ENCODE measurements at places on chromosomes 13 and 19.

GRCh38 chr13:32257649-32258048 is 57.5 kb downstream of the ZAR1L start:
- no peak for DNase-seq

DNA sequence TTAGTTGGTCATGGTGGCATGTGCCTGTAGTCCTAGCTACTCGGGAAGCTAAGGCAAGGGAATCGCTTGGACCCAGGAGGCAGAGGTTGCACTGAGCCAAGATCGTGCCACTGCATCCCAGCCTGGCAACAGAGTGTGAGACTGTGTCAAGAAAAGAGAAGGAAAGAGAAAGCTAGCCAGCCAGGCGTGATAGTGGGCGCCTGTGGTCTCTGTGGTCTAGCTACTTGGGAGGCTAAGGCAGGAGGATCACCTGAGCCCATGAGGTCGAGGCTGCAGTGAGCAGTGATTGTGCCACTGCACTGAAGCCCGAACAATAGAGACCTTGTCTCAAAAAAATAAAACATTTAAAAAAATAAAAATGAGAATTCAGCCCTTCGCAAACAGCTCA is 33.3 kb downstream of the TIMM13 start:
- no peak for DNase-seq

DNA sequence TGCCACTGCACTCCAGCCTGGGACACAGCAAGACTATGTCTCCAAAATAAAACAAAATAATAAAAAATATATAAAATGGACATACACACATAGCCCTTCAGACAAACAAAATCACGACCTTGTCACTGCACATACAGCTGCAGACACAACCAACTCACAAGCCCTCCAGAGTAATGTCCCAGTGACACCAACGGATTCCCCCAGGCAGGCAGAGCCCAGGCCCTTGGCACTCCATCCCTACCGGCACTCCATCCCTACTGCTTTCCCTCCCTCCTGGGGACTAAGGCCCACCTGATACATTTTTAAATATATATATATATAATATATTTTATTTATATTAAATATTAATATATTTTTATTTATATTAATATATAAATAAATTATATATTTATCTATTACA is 18.5 kb downstream of the ZNF101 start:
- no peak for DNase-seq

- no peak for DNase-seq
These were observed 93.5 kb downstream of the INSR start for GRCh38 chr19:7200736-7201135.

- DNase-seq = no peak
These were observed 73.1 kb downstream of the FLT1 start for GRCh38 chr13:28421676-28422410.

DNA sequence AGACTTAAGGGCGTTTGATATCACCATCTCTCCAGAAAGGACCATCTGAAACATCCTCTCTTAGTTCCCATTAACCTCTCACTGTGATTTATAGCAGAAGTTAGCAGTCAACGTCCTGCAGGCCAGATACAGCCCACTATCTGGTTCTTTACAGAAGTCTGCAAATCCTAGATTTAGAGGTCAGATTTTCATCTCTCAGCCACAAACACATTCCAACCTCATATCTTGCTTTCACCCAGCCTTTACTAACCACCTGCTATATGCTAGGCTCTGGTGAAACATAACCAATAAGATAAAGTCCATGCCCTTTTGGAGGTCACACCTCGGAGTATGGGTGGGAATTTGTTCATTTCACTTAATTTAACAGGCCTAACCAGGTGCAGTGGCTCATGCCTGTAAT is 76.8 kb upstream of the CACNA1A start:
- DNase-seq = no peak

- no peak for DNase-seq
These were observed 28.8 kb upstream of the TUBGCP3 start for GRCh38 chr13:112616586-112617362.

DNA sequence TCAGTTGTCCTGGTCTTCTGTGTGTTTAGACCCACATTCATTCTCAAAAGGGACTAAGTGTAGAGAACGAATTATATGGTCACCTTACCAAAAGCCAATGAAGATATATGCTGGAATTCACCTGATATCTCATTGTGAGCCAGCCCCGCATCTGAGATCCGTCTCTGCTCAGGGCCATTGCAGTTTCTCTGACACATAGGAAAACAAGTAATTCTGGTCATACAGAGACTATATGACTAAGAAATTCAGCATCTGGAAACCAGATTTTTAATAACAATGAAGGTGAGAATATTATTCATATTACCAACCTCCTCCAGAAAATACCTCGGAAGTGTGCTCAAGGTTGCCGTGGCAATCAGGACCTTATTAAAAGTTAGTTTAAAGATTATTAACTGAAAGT is 278.6 kb upstream of the EDNRB start:
- no peak for DNase-seq

- peak; percentile 34 for DNase-seq
These were observed 37.4 kb downstream of the SCGB2B2 start for GRCh38 chr19:34639491-34640085.
